ENCODE measurements at places on chromosomes 13 and 19.

DNA sequence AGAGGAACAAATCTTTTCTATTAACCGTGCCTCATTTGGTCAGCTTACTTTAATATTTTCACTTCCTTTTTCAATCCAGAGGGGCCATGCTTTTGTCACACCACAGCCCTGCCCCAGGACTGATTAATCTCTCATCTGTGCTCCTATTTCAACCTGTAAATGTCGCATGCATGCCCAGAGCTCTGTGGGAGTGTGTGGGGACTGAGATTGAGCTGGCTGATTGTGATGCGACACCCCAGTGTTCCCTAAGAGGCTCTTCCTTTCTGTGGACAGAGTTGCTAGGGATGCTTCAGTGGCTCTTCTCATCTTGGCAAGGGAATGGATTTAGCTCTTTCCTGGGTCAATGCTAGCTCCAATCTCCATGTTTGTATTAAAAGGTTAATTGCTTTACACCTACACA, 249.6 kb downstream of the TDRD3 start:
- no peak for DNase-seq

GRCh38 chr19:1076046-1076386, 9.0 kb downstream of the ARHGAP45 start:
- DNase-seq: no peak

GRCh38 chr19:32748497-32748896, 28.9 kb downstream of the TDRD12 start:
- peak; percentile 16 for DNase-seq

DNA sequence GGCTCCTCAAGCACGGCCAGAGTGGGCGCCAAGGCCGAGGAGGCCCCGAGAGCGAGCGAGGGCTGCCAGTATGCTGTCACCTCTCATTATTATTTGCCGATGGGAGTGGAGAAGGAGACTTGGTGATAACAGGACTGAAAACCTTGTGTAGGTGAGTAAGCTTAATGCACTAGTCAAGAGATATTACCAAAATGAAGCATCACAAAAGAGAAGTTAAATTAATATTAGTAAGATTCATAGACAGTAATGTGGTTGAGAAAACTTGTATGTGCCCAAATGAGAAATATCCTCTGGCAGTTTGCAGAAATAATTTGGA, 204.5 kb upstream of the SLITRK1 start:
- no peak for DNase-seq

- DNase-seq: no peak
Observed at GRCh38 chr13:44541601-44542000, 34.5 kb downstream of the TSC22D1 start.

DNA sequence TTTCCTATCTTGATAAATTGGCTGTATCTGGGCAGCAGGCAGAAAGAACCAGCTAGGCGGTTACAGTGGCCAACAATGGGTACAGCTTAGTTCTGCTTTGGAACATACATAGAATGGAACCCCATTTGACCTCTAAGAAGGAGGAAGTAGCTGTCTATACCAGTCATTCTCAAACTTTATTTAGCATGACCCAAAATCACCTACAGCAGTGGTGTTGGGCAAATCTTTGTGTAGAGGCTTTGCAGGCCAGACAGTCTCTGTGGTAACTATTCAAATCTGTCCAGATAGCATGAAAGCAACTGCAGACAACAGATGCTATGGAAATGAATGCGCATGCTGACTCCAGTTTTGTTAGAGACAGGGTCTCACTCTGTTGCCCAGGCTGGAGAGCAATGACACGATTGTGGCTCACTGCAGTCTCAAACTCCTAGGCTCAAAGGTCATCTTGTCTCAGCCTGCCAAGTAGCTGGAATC, 12.0 kb upstream of the KCNC3 start:
- DNase-seq: no peak

- no peak for DNase-seq
Observed at GRCh38 chr19:5271145-5271544, 69.5 kb downstream of the PTPRS start.

GRCh38 chr13:24617256-24618010, 62.8 kb upstream of the ATP12A start:
- DNase-seq: no peak

- DNase-seq: no peak
Observed at GRCh38 chr13:110337247-110337646, 30.2 kb downstream of the COL4A2 start.

- no peak for DNase-seq
Observed at GRCh38 chr19:6232601-6233055, 47.1 kb downstream of the MLLT1 start.

DNA sequence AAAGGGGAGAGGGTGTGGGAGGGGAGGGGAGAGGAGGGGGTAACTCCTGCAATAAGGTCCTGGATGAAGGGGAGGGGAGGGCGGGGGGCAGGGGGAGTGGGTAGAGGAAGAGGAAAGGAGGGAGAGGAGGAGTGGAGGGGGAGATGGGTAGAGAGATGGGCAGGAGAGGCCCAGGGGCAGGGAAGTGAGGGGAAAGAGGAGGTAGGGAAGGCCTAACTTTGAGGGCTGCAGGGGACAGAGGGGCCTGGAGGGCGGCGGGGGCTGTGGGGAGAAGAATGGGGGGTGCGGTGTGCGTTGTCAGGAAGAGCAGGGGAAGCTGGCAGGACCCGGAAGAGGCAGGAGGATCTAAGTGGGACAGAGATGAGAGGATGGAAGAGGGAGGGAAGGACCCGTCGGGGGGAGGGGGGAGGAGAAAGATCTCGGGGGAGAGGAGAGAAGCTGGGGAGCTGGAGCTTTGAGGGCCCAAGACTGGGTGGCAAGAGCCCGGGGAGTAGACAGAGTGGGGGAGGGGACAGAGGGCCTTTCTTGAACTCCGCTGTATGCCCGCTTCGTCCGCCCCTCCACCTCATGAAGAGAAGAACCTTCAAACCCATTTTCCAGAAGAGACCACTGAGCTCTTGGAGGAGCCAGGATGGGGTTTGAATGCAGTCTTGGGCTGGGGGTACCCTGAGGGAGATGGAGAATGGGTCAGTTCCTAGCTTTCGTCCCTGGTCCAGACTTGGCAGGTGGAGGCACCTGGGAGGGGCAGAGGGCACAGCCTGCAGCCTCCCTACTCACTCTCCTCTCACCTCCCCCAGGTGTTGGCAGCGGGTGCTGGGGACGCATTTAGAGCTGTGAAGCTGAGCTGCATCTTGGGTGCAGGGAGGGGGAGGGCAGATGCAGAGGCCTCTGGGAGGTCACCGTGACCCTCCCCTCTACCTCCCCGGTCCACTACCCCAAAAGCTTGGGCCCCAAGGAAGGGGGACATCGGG, 778 bp upstream of the LRRC4B start:
- no peak for DNase-seq

DNA sequence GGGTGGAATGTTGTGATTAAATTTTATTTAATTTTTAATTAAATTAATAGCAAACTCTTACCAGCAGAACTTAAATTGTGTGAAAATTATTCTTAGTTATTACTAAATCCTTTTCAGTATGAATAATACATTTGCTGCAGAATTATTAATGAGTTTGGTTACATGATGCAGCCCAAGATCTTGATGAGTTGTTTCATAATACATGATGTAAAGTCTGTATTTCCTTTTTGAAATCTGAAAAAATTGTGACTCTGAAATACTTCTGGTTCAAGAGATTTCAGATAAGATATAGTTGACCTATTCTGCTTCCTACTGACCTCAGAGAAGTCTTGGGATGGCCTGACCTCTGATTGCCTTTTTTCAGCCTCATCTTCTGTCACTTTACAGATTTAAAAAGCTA, 11.1 kb downstream of the SAE1 start:
- no peak for DNase-seq

- DNase-seq: no peak
Observed at GRCh38 chr13:21328836-21329477, 130.1 kb downstream of the ZDHHC20 start.

DNA sequence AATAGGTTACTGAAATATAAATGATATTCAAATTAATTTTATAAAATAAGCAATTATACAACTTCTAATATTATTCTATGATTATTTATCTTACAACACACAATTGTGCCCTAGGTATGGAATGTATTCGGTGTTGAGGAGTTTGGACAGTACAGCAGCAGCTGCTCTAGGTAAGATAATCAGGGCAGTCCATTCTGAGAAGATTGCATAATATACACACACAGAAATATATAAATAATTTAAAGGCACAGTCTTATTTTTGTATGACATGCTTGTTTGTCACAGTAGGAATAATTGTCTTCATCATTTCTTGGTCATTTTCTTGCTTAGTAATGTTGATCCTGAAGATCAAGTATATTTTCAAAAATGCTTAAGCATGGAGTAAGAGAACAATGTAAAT, 849.4 kb upstream of the MIR17HG start:
- no peak for DNase-seq

GRCh38 chr13:106078191-106078590, 457.3 kb downstream of the EFNB2 start:
- DNase-seq: no peak

DNA sequence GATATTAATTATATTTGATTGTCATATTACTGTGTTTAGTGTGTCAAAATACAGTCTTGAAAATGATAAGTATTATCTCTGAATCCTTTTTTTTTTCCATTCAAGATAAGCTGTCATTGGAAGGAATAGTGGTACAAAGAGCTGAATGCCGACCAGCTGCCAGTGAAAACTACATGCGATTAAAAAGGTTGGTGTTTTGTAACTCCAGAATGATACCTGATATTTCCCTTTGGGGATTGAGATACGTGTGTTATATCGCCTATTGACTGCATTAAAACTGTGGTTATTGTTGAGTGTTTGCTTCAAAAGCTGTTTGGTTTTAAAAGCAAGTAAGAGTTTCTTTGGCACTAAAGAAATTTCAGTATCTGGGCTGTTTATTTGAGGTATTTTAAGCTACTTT, 6.5 kb upstream of the KCTD4 start:
- DNase-seq: no peak

DNA sequence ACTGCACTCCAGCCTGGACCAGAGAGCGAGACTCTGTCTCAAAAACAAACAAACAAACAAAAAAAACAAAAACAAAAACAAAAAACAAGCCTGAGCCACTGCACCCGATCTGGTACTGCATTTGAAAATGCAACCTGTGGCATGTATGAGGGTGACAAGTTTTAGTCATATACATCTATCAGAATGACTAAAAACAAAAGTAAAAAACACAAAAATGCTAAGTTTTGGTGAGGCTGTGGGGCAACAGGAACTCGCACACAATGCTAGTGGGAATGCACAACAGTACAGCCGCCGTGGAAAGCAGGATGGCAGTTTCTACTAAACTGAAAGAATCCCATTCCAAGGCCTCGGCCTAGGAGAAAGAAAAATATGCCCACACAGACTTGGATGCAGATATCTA, 7.8 kb downstream of the EBPL start:
- DNase-seq: no peak

- no peak for DNase-seq
Observed at GRCh38 chr19:1327125-1327524, 41.5 kb downstream of the EFNA2 start.

GRCh38 chr13:44425815-44426078, 52.1 kb downstream of the SERP2 start:
- no peak for DNase-seq

GRCh38 chr13:62920159-62920558, 1504.5 kb upstream of the PCDH20 start:
- no peak for DNase-seq

DNA sequence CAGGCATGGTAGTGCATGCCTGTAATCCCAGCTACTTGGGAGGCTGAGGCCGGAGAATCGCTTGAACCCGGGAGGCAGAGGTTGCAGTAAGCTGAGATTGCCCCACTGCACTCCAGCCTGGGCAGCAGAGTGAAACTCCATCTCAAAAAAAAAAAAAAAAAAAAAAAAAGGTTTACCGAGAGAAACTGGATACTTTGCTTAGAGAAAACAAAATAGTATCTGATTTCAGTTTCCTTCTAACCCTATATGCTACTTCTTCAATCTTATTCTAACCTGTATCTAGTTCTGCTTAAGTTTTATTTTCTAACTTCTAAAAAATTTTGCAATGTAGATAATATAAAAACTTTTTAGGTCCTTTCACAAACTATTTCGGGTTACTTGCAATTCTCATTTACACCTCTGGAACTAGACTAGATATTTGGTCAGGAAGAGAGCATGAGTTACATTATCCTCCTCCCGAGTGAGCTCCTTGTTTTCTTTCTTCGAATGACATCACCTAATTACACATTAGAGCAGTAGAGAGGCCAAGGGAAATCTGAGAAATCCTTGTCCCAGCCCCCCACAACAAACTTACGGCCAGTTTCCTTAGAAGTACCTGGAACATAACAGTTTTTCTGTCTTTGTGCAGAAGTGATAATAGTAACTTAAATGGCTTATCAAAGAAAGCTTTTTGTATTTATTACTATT, 128.9 kb downstream of the B3GLCT start:
- DNase-seq: no peak

- no peak for DNase-seq
Observed at GRCh38 chr19:33420821-33421220, 47.3 kb downstream of the CEBPG start.

DNA sequence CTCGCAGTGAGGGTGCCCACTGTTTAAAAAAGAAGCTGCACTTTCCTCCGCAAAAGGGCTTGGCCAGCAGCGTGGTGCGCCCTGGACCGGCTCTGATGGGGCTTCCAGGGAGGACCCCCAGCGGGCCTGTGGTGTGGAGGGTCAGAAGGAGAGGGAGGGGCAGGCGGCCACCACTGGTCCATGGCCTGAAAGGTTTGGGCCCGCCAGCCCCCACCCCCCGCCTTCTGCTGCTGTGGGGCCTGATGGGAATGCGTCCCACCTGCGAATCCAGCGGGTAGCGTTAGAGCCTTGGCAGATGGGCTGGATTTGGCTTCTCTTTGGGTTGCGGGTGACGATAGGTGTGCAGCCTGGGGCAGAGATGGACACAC, 34.7 kb downstream of the TMEM255B start:
- DNase-seq: no peak

DNA sequence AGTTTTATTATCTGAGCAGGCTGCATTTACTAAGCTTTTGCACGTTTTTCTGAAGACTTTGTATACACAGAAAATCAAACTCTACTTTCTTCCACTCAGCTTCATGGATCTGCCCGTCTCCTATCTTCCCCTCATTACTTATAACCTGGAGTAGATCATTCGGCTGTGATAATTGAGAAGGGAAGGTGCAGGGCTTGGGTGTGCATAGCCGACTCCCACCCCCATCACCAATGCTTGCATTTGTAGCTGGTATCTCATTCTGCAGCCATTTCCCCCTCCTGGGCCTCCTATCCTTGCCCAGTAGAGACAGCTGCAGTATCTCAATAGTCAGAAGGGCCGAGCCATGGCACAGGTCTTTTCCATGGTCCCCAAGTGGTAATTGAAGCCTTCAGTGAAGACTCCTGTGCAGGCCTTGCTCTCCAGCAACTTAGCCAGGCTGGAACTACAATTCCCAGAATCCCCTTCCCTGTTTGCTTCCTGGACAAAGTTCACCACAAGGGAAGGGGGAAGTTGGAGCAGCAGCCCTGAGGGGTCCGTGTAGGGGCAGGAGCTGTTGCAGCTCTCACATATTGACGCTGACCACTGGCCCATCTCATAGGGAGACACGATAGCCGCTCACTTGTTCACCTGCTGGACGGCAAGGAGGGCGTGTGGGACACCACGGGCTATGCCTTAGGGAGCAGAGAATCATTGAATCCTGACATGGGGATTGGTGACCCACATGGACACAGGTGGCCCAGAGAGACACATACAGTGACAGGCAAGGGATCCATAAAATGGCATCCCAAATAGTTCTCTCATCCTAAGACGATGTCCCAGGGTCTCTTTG, 2.1 kb upstream of the SIGLEC8 start:
- DNase-seq: no peak

Measured in stimulated activated naive CD8-positive, alpha-beta T cell treated with anti-CD3 and anti-CD28 coated beads, Interleukin-15, amount 100 ng/mL, for 72 hours (primary cell).